Fibroblast of skin of abdomen (primary cell): ENCODE measurements at places on chromosomes 4 and X.

GRCh38 chrX:56744996-56745395 lies 16.0 kb downstream of the NBDY start:
- DNase-seq: peak; percentile 79

DNA sequence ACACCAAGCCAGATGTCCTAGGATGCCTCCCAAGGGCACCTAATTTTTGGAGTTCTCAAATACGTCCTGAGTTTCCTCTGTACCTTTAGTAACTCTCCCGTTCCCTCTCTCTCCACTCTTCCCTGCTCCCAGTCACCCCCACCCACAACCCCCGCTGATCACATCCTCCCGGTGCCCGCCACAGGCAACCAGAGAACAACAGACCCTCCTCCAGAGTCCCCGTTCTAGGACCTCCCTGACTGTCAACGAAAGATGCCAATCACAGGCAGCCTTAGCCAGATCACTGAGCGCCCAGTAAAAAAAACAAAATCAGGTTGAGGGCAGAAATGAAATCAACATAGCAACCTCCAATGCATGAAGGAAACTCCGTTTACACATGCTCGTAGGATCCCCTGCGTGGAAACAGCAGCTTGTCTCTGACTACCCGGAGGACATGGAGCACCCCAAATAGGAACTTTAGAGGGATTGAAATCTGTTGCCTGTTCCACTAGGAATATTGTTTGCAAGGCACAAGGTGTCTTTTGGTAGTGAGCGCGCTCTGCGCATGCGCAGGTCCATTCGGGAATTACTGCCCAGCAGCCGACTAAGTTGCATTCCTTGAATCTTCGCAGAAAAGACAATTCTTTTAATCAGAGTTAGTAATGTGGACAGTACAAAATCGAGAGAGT lies at the start of gene GABRB1:
TSS of gene GABRB1 (plus strand) at position 557 of the 668 bp plus-strand sequence.
- peak; percentile 34 for DNase-seq

DNA sequence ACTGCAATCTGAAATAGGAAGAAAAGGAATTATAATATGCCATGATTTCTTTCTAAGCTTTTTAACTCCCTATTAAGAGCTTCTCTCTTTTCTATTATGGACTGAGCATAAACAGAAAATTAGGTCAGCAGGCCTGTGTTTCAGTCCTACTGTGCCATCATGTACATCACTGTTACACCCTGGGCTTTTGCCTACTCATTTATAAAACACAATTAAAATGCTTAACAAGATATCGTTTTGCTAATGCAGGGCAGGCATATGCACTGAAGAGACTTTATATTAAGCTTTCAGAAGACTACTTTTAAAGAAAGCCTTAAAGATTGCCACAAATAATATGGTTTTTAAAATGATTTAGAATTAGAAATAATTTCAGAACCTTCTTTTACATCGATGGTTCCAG lies 828 bp upstream of the BBS12 start:
- DNase-seq: no peak

DNA sequence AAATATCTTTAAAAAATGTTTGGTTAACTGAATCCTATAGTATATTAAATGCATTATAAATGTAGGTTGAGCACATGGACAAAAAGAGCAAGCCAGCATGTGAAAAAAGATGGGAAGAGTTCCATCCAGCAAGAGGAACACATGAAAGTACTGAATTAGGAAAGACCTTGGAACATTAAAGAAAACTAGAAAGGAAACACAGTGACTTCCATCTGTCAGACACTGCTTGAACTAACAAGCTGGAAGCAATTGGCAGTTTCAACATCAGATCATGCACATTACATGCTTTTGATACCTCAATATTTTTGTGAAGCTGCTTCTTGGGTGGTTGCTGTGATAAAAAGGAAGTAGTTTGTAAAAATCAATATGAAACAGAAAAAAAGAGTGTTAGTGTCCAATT lies 626.8 kb upstream of the GNPDA2 start:
- DNase-seq: no peak

DNA sequence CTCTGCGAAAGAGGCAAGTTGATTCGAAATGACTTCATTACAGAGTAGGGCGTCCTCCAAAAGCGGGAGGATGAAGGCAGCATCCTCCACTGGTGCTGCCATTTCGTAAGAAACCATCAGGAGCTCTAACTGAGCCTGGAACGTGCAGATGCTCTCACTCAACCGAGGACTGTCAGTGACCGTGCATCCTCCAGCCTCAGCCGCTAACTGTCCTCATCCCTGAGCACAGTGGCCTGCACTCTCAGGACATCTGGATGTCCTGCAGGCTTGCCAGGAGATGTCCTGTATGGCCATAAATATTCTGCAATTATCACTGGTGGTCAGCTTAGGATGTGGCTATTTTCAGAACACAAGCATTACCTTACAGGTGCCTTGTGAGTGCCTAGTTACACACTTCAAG lies 107.1 kb upstream of the ADRA2C start:
- no peak for DNase-seq

- no peak for DNase-seq
Observed at GRCh38 chrX:115573185-115573584, 12.2 kb downstream of the PLS3 start.

DNA sequence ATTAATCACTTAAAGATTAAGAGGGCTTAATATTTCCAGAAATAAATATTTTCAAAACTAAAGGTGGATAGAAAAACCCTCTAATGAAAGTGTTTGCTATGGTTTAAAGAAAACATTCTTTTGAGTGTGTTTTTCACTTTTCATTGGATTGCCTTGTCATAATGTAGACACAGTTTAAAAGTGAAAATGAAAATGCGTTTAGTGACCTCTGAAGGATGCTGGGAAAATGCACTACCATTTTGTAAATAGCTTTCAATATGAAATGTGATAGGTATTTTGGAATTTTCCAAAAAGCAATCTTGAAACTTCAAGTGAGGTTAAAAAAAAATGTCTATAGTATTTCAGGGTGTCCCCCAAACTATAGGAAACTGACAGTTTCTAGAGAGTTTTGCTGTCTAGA lies 642.2 kb downstream of the C4orf33 start:
- no peak for DNase-seq

DNA sequence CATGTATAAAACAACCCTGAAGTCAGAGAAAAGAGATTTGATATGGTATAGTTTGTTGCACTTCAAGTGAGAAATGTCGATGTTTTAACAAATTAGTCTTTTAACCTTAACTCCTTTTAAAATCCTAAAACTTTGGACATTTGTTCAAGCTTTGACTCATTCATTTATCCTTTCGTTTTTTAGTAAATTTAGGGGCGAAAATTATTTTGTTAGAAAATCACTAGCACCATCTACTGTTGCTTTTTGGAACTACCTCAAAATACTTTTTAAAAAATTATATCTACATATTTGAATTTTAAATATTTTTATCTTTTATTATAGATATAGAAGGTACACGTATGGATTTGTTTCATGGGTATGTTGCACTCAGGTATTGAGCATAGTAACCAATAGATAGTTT lies 165.1 kb upstream of the POF1B start:
- no peak for DNase-seq

GRCh38 chr4:142883040-142883832 lies 37.1 kb upstream of the INPP4B start:
- DNase-seq: peak; percentile 20

DNA sequence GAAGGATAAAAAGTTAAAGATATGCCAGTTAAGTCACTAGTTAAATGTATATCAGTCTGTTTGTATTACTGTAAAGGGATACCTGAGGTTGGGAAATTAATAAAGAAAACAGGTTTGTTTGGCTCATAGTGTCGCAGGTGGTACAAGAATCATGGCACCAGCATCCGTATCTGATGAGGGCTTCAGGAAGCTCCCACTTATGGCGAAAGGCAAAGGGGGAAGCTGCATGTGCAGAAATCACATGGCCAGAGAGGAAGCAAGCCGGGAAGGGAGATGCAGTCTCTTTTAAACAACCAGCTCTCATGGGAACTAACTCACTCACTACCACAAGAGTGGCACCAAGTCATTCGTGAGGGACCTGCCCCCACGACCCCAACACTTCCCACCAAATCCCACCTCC lies 91.9 kb upstream of the SH3RF1 start:
- DNase-seq: no peak

GRCh38 chrX:39874202-39874816 lies 223.4 kb downstream of the BCOR start:
- DNase-seq: no peak
